ENCODE measurements at places on chromosomes 1 and 21. TPM values are rescaled to one million over a fixed set of nuclear protein-coding genes. Genes with fewer than 3 reads are reported as not detected.
A peak's percentile ranks its signal among the peaks of the same experiment; 100 is the strongest.

- DNase-seq: no peak
These were observed 102.9 kb downstream of the PTPN14 start for GRCh38 chr1:214448536-214448935.

DNA sequence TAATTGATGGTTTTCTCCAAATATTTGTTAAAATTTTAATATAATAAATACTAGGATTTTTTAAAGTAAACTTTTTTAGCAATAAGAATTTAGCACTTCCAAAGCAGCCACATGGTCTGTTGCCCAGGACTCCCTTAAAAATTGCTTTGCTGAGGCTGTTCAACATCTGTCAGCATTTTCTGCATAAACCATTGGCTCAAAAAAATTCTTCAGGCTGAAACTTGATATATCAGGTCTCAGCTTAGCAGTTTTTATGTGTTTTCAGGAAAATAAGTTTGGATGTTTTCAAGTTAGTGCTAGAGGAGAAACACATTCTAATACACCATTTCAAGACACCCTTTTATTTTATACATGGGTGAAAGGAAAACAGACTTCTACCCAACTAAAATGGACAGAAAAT, 69.1 kb upstream of the C1orf105 start:
- no peak for DNase-seq

PLA2G2F gene
- not detected for total RNA-seq

- no peak for DNase-seq
These were observed at the start of gene TNNT2 for GRCh38 chr1:201377611-201378092. TSS of gene TNNT2 (minus strand) at chr1:201377680. CDS start at chr1:201373254, 4,426 bp downstream.

- DNase-seq: peak; percentile 36
These were observed at the start of gene SYNC for GRCh38 chr1:32702599-32703478. TSS of gene SYNC (minus strand) at chr1:32702770. CDS start at chr1:32702660, 110 bp downstream.

- DNase-seq: no peak
These were observed 715.5 kb downstream of the NCAM2 start for GRCh38 chr21:21713651-21714180.

GRCh38 chr1:96538883-96539282, 182.7 kb upstream of the PTBP2 start:
- DNase-seq: peak; percentile 74

DNA sequence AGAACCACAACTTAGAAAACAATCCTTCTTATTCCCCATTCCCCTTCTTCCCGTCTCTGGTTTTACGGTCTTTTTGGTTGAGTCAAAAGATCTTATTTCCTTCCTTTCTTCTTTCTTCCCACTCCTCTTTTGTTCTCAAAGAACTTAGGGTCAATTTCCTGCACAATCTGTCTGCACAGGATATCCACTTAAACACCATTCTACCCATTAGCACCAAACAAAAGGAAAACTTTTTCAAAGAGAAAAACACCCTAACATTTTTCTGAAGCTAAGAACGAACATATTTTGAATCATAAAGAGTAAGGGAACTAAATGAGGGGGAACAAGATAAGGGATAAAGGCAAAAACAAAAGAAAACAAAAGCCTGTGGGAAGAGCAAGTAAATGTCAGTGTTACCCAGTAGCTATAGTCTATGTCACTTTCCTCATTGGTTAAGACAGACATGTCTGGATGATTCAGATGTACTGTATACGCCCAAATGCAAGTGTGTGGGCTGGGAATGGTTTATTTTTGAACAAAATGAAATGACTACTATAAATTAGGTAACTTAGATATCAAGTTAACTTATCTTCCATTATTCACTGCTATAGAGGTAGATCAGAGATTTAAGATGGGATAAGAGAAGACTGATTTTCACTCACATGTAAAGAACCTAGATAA, 59.9 kb downstream of the TOR3A start:
- peak; percentile 67 for DNase-seq

GJB3 gene
- total RNA-seq: not detected

DNA sequence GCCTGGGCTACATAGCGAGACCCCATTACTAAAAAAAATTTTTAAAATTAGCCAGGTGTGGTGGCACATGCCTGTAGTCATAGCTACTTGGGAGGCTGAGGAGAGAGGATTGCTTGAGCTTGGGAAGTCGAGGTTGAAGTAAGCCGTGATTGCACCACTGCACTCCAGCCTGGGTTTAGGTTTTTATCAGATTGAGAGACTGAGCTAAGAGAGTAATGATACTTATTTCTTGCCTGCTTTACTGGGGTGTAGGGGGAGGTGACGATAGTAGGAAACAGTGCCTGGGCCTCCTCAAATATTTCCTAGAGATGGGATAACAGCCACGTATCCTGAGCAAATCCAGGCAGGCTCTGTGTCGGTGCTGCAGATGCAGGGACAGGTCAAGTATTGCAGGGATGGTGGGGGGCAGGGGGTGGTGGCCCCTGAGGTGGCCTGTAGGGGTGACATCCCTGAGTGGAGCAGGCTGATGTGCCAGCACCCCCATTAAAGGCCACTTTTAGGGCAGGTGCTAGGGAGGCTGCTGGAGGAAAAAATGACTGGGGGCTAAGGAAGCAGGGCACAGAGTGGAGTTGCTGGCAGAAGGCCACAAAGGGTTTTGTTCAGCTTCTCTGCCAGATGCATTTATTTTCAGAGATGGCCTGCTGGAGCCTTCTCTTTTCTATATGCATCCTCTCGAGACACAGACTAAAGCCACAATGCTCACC, 130.5 kb downstream of the RHOU start:
- no peak for DNase-seq

DNA sequence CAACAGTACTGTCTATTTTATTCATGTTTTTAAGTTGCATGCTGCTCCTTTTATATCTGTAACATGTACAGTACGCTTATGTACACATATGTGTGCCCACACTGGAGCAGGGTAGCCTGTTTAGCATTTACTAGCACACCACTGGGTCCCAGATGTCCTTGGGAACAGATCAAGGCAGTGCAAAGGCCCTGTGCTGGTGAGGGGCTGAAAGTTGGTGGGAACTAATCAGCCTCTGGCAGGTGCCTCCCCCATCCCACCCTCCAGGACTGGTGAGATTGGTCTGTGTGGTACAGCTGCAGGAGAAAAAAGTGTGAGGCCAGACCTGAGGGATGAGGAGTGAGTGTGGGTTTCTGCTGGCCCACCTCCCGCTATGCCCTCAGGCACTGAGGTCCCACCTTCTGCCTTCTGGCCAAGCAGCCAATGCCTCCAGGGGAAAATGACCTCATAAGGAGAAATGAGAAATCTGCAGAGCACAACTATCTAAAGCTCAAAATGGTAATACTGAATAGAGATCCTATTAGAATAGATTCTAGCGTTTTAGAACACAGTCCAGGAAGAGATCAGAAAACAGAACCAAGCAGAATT, 58.9 kb downstream of the POFUT2 start:
- no peak for DNase-seq

- no peak for DNase-seq
These were observed 16.3 kb downstream of the CRB1 start for GRCh38 chr1:197284325-197284724.

LAD1 gene
- not detected for total RNA-seq

RPAP2 gene
- 1.7 TPM for total RNA-seq

- DNase-seq: no peak
These were observed 463.3 kb downstream of the DPYD start for GRCh38 chr1:97457446-97458089.

CYP4X1 gene
- 0.87 TPM for total RNA-seq

PAQR6 gene
- 0.60 TPM for total RNA-seq

GRCh38 chr1:214579183-214579582, 23.8 kb upstream of the CENPF start:
- no peak for DNase-seq

DNA sequence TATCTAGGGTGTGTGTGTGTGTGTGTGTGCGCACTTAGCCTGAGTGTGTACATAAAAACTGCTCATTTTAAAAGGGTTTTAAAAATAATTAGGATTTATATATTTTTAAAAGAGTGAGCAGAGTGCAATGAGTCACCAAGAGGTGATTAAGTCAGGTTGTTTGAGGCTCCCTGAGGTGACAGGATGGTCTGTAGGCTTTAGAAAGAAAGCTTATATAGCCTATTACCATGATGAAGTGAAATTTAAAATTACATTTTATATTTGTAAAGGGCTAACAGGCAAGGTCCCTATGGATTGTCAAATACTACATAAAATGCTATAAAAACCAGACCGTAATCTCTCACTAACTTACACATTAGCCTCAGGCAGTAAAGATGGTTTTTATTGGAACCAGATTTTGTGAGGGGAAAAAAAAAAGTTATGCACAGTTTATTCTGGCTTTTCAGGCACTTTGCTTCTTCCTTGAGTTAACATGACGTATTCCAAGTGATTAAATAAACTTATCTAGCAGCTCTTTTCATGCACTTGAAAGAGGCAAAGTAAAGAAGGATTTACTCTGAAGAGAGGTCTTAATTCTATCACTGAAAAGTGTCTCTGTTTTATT, 711.7 kb upstream of the PTBP2 start:
- DNase-seq: no peak

DNA sequence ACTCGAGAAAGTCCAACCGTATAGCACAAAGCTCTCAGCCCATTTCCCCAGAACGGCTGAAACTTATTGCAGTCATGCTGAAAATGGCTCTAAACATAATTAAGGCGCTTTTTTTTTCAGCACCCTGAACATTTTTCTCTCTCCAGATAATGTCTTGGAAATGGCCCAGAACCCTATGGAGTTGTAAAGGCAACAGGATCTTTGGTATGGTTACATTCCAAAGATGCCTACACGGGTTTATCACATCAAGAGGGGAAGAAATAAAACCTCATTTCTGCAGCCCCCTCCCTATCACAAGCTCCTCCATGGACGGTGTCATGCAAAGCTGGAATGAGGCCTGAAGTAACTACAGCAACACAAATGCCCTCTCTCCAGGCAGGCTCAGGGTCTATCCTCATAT, 126.4 kb upstream of the GALNT2 start:
- no peak for DNase-seq

- DNase-seq: peak; percentile 71
These were observed at the start of gene THEMIS2 for GRCh38 chr1:27872059-27872801. TSS of gene THEMIS2 (plus strand) at chr1:27872544. CDS start at chr1:27872572, 28 bp downstream.

DNA sequence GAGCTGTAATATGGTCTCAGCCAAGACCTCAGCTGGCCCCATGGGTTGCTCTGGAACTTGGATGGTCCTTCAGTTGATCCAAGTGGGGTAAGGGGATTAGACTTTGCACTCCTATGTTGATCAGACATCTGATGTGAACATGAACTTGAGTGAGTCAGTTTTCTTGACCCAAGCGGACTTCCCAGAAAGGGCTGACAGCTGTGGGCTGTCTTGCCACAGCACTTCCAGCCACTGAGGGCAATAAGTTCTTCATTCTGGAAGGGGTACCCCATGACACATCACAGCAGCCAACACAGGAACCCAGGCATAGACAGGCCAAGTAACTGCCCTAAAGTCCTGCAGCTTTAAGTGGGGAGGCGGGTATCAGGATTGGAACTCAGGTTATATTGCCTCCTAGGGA, 93.9 kb upstream of the USP24 start:
- DNase-seq: no peak

TIAM1 gene
- 0.22 TPM for total RNA-seq

- DNase-seq: no peak
These were observed 153.0 kb upstream of the WNT4 start for GRCh38 chr1:22295856-22296255.

DNA sequence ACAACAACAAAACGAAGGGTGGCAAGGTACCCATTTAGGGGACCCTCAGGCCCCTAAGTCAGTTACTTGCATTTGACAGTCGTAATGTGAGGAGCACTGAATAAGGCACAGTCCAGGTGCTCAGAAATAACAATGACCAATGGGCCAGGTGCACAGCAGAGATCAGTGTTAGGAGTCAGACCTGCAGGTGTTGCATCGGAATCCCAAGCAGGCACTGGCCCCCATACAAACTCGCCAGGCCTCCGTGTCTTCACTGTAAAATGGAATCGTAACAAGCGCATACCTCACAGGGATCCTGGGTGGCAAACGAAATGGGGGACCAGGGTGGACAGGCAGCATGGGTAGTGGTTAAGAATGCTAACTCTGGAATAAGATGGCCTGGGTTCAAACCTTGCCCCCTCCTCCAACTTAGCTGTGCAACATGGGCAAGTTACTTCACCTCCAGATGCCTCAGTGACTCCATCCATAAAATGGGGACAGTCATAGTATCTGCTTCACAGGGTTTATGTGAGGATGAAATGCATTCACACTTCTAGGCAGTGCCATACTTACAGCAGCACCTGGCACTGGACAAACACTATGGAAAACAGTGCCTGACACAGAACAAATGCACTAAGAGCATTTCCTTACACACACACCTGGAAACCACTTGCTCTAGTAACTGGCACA, 20.2 kb downstream of the RCAN1 start:
- no peak for DNase-seq

GRCh38 chr1:68429233-68429808, 20.4 kb downstream of the RPE65 start:
- no peak for DNase-seq

- no peak for DNase-seq
These were observed 11.5 kb upstream of the GJA8 start for GRCh38 chr1:147891088-147891487.

- DNase-seq: no peak
These were observed 57.5 kb upstream of the ABCG1 start for GRCh38 chr21:42161401-42161955.

FOXJ3 gene
- 27.8 TPM for total RNA-seq

OR10J1 gene
- not detected for total RNA-seq

PPM1J gene
- total RNA-seq: 0.65 TPM

GJA5 gene
- total RNA-seq: 0.87 TPM

- DNase-seq: no peak
These were observed 164.3 kb downstream of the SETD4 start for GRCh38 chr21:35896060-35896459.

DNA sequence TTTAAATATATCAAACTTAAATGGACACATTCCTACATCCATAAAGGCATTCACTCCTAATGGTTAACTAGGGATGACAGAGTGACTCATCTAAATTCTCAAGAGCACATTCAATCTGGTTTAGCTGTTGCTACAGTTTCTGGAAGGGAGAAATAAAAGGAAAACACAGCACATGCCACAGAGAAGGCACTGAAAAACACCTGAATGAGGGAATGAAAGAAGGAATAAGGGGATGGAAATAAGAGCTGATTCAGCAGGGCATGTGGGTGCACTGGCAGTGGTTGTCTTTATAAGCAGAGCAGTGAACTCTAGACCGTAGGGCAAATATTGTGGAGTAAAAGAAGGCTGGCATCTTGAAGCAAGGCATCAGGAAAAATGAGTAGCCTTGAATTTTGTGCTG, 79.3 kb downstream of the LHX4 start:
- peak; percentile 19 for DNase-seq

DNA sequence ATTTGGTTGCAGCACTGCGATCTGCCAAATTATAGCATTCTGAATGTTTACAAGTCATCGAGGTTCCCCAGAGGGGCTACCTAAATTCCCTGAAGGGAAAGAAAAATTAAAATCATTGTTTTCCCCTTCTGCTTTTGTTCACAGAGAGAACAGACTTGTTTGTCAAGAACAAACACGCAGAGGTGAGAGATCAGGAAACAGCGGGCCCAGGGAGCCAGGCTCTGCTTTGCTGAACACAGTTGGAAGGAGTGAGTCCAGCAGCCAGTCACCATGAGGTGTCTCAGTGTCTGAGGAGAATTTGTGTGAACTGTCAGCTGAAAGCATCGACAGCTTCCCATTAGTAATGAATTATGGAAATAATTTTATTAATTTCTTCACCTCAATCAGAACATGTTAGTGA, 52.5 kb downstream of the RWDD3 start:
- no peak for DNase-seq

RAVER2 gene
- 0.79 TPM for total RNA-seq

GRCh38 chr1:220527279-220527907, 543 bp upstream of the MARK1 start:
- DNase-seq: no peak

Data from lung microvascular endothelial cell (primary cell).